Fibroblast of mammary gland (primary cell): ENCODE measurements at places on chromosomes 2 and 18.

DNA sequence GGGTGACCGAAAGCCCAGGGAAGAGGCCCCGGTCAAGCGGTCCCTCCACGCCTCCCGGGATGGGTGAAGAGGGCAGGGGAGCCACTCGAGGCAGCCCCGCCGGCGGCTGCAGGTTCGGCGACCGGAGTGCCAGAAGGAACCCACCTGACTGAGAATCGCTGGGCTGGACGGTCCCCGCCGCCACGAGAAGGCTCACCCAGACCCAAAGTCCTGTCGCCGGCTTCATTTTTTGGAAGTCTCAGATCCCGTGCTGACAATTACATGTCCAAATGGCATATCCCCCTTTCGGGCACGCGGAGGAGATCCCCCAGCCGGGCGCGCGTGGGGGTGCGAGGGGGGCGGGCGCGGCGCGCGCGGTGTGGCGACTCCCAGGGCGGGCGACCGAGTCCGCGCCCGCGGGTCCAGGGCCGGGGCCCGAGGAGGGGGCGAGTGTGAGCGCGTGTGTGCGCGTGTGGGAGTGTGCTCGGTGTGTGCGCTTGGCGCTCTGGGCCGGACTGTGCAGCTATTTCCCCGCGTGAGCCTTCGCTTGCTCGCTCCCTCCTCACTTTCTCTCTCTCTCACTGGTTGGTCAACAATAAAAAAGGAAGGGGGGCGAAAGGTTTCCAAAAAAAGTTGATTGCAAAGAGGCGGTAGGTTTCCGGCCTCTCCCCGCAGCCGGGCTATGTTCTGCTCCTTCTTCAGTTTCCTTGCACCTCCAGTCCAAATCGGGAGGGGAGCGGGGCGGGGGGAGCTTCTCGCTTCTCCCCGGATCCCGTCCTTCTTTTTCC lies at the start of gene ERBB4:
ERBB4 (minus strand) TSS at position 498 of the 767 bp plus-strand sequence; CDS start at position 226, 272 bp downstream.
- DNase-seq, result no peak

DNA sequence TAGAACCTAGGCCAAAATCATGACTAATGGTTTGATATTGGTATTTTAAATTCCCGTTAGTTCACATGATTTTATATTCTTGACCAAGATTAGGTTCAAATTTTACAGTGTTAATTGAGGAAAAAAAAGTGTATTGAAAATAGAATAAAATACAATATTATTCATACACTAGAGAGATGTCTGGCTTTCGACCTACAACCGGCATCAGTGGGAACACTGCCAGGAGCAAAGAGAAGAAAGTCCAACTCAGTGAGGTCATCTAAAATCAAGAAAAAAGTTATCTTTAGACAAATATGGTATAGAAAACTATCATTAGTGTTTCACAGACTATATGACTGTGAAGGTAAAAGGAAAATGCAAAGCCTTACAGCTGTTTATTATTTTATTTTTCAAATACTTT lies 81.5 kb downstream of the PIGN start:
- DNase-seq, result peak; percentile 27

DNA sequence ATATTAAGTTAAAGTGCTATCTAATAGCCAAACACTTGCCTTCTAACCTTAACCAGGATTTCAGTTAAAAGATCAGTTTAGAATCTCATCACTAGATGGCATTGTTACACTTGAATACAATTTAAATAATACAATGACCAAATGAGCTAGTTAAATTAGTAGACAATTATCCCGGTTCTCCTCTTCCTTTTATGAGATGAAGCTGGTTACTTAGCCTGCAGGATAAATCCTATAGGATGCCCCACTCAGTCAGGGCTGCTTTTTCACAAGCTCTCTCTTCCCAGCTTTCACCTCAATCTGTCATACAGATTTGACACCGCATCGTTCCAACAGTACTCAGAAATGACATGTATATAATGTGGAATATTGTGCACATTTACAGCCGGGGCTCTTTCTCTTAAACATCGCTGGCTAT lies 678.8 kb downstream of the KCNJ3 start:
- DNase-seq, result peak; percentile 50

GRCh38 chr2:138956116-138956515 lies 175.9 kb upstream of the NXPH2 start:
- no peak for DNase-seq

- no peak for DNase-seq
These were observed 114.4 kb downstream of the FAM124B start for GRCh38 chr2:224287531-224287930.

- no peak for DNase-seq
These were observed 72.4 kb downstream of the SKA1 start for GRCh38 chr18:50447102-50447741.

DNA sequence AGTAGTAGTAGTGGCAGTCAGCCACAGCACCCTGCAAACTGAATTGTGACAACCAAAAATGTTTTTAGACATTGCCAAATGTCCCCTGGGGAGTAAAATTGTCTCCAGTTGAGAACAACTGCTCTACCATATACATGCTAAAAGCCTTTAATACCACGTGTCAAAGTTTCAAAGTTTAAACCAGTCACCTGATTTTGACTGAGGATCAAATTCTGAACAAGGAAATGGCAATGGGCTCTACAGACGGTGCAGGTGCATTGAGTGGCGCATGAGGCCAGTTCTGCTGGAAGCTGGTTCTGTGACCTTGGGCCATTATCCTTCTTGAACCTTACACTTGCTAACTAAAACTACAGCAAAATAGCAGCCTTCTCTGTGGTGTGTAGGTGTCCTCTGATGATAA lies 85.0 kb downstream of the LIPG start:
- no peak for DNase-seq

- DNase-seq, result no peak
These were observed 24.5 kb upstream of the SP5 start for GRCh38 chr2:170690640-170691039.

GRCh38 chr18:6021306-6022073 lies 126.2 kb upstream of the TMEM200C start:
- no peak for DNase-seq

DNA sequence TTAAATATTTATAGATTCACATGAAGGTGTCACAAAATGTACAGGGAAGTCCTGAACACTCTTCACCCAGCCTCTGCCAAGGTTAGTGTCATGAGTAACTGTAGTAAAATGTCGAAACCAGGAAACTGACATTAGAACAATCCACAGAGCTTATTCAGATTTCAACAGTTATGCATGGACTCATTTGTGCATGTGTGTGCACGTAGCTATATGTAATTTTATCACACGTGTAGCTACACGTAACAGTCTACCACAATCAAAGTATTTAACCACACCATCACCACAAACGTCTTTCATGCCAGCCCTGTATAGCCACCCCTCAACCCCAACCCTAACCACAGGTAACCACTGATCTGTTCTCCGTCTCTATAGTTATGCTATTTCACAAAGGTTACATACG lies 211.7 kb upstream of the REV1 start:
- no peak for DNase-seq

- no peak for DNase-seq
These were observed 289.9 kb downstream of the ZEB2 start for GRCh38 chr2:144230033-144230432.

- peak; percentile 27 for DNase-seq
These were observed 56.6 kb upstream of the MAP2 start for GRCh38 chr2:209367075-209367747.

DNA sequence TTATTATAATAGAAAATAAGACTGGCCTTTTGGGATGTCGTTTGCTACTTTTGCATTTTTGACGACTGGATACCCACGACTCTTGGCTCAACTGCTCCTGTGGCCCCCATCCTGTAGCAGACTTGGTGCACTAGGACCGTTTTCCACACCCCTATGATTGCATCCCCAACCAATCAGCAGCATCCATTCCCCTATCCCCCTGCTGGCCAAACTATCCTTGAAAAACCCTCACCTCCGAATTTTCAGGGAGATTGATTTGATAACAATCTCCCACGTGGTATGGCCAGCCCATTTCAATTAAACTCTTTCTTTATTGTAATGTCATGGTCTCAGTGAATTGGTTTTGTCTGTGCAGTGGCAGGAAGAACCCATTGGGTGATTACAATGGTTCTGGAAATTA lies 37.9 kb upstream of the TTR start:
- DNase-seq, result peak; percentile 12

- no peak for DNase-seq
These were observed 28.9 kb downstream of the PRKRA start for GRCh38 chr2:178422097-178422496.

DNA sequence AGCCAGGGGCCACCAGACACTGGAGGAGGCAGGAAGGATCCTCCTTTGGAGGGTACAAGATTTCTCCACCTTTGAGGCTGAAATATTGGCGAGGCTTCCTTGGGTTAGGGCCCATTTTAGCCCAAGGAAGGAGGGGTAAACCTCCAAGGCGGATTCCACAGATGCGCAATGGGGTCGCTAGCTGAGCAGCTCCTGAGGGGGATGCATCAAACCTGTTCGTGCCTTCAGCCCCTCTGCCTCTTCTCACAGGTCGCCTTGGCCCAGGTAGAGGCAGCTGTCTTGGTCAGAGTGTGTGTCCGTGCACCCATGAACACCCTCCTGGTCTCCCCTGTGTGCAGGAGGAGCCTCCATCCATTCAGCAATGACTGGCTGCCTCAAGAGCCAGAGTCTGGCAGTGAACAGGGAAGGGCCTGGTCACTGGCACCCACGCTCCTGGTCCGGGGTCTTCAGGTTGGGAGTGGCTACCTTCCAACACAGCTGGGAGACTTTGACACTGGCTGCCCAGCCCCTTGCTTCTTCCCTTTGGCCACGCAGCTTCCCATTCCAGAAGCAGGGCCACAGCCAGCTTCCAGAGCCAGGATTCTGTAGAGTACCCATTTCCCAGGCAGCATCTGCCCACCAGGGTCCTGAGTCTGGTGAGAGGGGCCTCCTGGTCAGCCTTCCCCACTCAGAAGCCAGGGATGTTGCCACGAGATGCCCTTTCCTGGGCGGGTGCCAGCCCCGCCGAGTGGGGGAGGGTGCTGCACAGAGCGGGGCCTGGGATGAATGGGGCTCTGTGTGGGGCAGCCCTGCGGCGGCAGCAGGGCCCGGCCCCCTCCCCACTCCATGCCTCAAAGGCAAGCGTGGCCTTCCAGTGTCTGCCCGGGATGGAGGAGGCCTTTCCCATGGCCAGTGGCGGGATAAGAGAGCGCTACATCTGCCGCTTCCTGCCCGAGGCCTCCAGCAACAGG lies 95.8 kb upstream of the GPC1 start:
- DNase-seq, result no peak

GRCh38 chr2:70659551-70659950 lies 105.9 kb upstream of the TGFA start:
- no peak for DNase-seq

DNA sequence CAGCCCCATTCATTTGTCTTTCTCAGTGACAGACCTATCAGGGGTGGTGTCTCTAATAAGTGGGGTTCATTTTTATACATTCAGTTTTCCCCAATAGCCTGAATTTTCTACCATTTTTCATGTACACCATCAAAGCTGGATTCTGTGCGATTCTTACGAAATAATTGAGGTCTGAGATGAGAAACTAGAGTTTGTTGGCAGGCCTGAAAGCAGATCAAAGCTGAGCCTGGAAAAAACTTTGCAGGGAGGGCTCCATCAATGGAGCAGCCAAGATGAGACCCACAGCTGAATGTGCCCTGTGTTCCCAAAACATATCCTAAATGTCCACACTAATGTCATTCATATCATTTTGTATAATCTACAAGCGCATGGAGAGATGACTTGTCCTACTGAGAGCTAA lies 4.5 kb upstream of the TMEM200C start:
- no peak for DNase-seq

- DNase-seq, result no peak
These were observed 129.7 kb downstream of the OSR1 start for GRCh38 chr2:19228715-19229114.

- no peak for DNase-seq
These were observed 39.3 kb downstream of the CENPO start for GRCh38 chr2:24832521-24832920.

DNA sequence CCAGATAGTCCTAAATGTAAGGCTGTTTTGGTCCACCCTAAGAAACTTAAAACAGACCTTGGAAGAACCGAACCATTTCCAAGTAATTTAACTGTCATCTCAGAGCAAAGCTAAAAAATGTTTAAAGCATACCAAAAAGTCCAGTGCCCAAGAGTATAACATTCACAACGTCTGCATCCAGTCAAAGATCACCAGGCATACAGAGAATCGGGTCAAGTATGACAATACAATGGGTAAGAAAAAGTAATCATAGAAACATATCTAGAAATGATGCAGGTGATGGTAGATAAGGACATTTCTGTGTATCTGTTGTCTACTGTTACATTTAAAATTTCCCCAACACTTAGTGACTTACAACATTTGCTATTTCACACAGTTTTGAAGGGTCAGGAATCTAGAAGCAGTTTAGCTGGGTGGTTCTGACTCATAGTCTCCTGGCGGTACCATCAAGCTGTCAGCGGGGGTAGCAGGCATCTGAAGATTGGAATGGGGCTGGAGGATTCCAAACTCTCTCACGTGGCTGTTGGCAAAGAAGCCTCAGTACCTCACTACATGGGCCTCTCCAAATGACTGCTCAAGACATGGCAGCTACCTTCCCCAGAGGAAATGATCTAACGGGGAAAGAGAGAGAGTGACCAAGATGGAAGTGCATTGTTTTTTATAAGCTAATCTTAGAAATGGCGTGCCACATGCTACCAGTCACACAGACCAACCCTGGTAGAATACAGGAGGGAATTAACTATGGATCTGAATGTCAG lies 36.6 kb upstream of the DYNC2LI1 start:
- DNase-seq, result peak; percentile 89

DNA sequence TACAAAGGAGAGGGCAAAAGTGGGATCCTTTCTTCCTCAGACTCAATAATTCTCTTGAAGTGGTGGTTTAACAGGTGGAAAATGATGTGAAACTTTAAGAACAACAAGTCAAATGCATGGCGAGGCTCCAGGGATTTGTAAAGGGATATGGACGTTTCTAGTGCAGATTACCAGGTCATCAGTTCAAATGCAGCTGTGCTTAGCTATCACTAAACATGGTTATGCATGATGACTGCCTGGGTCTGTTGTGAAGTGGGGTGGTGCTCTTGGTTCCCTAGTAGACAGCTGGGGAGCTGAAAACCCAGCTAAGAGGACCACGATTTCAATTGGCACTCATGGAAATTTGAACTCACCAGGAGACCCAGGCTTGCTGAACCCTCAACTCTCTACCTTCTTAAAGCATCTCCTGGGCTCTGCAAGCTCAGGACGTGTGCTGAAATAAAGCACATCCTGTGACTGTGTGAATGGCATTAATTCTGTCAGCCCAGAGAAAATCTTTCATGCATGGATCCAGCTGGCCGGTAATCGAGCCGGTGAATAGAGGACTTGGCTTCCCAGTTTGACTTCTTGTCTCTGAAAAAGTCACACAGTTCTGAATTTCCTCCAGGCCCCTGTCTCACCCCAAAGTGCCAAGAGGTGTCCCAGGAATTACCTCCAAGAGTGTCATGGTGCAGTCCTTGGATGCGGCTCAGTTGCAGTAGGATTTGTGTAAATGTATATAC lies 146.1 kb downstream of the MTX2 start:
- DNase-seq, result no peak
